Heart left ventricle (tissue), 16 donors: ENCODE measurements at places on chromosomes 11 and 22.

DNA sequence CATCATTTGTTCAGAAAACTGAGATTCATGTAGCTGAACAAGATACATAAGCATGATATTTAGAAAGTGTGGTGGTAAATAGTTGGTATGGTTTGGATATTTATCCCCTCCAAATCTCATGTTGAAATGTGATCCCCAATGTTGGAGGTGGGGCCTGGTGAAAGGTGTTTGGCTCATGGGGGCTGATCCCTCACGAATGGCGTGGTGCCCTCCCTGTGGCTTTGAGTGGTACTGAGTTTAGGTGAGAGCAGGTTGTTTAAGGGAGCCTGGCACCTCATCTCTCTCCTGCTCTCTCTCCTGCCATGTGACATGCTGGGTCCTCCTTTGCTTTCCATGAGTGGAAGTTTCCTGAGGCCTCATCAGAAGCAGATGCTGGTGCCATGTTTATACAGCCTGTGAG, 48.1 kb downstream of the NXPE1 start:
- DNase-seq, result no peak

DNA sequence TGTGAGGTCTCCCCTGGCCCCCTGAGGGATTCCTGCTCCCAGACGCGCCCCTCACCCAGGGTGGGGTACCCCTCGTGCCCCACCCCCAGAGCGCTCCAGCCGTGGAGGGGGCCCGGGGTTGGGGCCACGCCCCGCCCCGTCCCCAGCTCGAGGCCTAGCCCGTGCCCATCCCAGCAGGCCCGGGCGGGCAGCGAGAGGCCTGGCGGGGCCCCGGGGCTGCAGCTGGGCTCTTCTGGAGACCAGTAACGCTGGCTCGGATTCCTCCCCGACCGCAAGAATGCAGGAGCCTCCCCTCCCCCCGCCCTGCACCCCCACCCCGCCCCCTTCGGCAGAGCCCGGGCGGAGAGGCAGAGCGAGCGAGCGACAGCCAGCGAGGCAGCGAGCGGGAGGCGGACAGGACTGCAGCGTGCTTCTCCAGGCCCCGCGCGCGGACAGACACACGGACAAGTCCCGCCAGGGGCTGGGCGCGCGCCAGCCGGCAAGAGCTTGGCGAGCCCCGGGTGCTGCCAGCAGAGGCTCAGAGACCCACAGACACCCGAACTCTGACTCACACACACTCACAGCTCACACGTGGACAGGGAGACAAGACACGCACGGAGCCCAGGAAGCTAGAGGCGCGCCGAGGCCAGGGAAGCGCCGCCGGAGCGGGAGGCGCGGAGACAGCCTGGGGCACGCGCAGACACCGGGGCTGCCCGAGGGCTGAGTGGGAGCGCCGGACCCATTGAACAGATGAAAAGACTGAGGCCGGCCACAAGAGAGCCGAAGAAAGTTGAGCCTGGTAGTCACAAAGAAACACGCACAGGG, 15.2 kb downstream of the BCL9L start:
- DNase-seq, result peak; percentile 80

GRCh38 chr11:17845431-17845881, 110.9 kb downstream of the KCNC1 start:
- DNase-seq, result no peak

DNA sequence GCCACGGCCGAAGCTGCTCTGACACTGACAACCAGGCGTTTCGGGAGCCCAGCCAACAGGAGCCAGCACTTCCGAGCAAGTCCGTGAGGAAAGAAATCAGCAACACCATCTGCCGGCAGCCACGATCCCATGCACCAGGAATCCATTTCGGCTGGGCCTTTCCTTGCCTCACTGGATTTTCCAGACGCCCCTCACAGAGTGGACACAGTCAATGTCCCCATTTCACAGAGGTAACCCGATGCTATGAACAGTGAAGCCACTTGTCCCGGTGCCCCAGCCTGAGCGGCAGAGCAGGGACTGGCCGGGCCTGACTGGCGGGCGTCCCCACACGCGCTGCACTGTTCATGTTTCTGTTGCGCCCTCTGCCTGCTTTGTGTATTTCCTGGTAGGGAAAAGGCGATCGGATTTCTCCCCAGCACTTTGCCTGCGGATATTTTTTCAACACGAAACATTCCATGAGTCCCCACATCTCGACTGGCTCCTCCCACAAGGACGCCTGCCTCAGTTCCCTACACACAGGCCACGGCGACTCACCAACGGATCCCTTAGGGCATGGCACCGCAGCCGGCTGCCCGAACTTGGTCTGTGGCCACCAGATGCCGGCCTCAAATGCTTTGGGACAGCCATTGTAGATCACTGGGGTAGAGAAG, 55.3 kb downstream of the TRMU start:
- DNase-seq, result peak; percentile 76

GRCh38 chr22:36874309-36874696, 13.5 kb downstream of the NCF4 start:
- no peak for DNase-seq

GRCh38 chr22:33986954-33987353, 66.7 kb upstream of the LARGE1 start:
- no peak for DNase-seq

DNA sequence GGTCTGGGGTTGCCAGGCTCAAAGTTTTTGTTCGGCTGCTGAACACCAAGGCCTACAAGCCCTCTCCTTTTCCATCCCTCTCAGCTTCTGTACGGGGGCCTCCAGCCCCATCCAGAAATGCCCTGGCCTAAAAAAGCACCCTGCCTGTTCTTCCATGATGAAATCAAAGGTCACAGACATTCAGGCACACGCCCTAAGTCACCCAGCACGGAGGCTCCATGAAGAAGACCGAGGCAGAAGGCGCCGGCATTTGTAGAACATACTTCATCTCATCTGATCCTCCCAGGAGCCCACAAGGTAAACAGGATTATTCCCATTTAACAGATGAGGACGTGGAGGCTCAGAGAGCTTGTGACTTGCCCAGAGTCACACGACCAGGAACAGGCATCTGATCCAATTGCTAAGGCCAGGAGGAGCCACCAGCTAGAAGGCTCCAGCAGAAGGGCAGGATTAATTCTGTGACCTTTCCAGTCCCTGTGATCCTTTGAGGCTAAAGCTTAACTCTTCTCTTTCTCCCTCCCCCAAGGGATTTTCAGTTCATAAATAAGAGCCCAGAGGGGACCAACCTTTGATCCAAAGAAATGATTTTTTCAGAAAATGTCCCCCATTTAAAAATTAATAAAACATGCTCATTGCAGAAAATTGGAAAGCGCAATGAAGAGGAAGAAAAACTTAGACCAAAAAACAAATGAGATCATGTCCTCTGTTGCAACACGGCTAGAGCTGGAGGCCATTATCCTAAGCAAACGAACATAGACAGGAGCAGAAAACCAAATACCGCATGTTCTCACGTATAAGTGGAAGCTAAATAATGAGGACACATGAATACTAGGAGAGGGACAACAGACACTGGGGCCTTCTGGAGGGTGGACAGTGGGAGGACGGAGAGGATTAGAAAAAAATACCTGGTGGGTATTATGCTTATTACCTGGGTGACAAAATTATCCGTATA, 38.7 kb downstream of the CYTH4 start:
- DNase-seq, result no peak

DNA sequence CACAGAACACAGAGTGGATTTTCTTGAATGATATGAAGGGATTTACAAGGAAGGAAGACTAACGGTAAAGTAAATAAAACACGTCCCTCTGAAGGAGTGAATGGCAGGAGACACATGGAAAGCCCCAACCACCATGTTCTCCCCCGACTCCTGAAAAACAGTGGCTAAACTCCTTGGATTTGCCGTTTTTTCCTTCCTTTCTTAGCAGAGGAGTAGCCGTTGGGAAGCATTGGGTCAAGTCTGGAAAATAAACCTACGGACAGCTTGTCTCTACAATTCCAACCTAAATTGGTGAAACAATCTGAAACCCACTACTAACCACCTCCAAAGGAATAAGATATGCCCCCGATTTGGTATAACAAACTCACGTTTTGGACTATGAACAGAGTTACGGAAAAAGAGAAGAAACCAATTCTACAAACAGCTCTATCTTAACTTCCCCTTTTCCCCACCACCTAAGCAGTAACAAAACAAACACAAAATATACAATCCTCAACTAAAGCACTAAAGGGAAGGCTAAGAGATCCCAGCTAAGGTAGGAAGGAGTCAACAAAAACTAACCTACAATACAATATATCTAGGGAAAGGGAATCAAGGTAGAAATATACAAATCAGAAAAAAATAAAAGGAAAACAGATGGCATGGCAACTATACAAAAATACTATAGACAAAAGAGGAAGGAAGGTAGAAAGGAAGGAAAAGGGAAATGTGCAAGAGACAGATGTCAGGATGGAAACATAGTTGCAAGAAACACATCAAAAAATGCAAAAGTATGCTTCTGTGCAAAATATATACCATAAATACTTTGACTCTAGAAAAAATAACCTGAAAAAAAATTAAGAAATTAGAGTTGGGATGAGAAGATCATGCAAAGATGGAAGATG, 43.8 kb upstream of the LYVE1 start:
- no peak for DNase-seq

- DNase-seq, result no peak
Measured at GRCh38 chr11:127656116-127656836, 655.7 kb upstream of the KIRREL3 start.

- DNase-seq, result no peak
Measured at GRCh38 chr11:103294516-103294915, 185.3 kb downstream of the DYNC2H1 start.

DNA sequence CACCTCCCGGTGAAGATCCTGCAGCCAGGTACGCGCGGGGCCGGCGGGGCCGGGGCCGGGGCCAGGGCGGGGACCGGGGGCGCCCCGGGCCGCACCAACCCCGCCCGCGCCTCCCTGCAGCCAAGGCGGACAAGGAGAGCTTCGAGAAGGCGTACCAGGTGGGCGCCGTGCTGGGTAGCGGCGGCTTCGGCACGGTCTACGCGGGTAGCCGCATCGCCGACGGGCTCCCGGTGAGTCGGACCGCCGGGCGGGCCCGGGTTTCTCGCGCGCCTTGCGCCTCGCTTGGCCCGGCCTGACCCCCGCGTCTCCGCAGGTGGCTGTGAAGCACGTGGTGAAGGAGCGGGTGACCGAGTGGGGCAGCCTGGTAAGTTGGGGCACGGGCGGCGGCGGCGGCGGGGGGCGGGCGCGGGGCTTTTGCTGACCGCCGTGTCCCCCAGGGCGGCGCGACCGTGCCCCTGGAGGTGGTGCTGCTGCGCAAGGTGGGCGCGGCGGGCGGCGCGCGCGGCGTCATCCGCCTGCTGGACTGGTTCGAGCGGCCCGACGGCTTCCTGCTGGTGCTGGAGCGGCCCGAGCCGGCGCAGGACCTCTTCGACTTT, 531 bp downstream of the PIM3 start:
- DNase-seq, result peak; percentile 61

DNA sequence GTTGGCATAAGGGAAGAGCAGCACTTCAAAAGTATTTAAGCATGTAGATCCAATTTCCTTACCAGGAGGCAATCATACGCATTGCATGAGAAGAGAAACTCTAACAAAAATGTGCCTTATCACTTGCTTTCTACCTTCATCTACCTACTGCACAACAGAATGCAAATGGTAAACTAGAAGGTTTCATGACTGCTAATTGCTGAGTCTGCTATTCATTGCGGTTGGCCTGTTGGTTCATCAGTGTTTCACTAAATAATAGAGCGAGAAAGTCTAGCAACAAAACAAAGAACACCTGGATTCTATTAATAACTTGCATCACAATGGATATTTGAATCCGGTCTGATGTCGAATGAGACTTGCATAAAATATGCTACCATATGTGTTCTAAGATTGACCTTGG, 229.0 kb downstream of the OPCML start:
- no peak for DNase-seq

DNA sequence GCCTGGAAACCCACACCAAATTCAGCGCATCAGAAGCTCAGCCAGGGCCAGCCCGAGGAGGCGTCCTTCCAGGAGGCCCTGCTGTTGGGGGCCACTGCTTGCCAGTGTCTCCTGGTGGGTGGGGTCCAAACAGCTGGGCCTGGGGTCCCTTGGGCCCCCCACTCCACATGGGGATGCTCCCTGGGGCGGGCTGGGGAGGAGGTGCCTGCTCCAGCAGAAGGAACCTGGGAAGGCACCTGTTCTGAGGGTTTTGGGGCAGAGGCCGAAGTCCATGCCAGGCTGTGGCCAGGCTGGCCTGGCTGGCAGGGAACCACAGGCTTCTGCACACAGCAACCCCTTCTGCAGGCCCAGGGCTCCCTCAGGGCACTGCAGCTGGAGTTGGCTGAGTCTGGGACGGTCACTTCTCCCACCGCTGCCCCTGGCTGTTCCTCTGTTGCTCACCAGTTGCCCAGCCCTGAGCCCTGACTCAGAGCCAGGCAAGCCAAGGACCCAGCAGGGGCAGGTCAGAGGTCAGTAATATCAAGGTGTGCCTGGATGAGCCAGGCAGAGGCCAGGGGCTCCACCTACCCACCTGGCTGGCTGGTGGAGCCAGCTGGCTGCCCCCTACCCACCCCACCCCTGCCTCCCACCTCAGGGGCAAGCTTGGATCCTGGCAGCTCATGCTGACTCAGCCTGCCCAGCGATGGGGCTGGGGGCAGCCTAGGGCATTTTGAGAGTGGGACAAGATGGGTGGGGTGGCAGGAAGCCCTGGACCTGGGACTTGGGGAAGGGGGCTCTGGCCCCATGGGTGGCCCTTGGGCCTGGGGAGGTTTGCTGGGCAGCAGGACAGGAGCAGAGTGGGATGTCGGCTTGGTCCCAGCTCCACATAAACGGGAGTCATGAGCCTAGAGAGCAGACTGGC, 12.0 kb upstream of the PHLDA2 start:
- no peak for DNase-seq

DNA sequence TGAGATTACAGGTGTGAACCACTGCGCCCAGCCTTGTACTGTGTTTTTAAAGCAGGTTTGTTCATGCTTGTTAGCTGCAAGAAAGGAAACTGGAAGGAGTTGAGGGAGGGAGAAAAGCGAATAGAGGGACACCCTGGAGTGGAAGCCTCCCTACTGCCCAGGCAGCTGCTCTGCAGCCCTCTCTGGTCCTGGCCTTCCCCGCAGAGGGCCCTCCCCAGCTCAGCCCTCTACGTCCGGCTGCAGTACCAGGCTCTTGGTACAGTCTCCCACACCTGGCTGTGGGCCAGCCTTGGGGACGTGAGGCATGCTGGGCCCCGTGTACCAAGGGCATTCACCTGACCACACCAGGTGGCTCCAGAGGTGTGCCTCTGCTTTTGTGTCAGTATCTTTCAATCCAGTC, 70.8 kb downstream of the MED15 start:
- no peak for DNase-seq

DNA sequence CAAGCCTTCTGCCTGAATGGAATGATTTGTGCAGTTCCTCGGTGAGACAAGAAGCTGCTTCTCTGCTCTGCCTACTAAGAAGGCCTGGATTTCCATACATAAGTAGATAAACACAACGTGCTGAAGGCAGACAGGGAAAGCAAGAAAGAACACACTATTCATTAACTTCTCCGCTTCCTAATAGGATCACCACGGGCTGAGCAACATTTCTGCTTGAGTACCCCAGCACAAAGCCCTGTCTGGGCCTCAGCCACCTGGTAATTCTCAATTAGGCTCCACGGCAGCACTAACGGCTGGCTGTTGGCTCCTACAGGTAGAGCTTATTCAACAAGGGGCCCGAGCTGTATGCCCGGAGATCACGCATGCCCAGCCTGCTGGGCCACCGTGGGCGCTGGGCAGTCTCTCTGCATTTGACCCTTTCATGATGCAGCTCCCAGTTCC, 1156.6 kb downstream of the TBC1D22A start:
- no peak for DNase-seq
